ENCODE measurements at places on chromosomes 2 and 18. TPM values are rescaled to one million over a fixed set of nuclear protein-coding genes. Genes with fewer than 3 reads are reported as not detected.

DNA sequence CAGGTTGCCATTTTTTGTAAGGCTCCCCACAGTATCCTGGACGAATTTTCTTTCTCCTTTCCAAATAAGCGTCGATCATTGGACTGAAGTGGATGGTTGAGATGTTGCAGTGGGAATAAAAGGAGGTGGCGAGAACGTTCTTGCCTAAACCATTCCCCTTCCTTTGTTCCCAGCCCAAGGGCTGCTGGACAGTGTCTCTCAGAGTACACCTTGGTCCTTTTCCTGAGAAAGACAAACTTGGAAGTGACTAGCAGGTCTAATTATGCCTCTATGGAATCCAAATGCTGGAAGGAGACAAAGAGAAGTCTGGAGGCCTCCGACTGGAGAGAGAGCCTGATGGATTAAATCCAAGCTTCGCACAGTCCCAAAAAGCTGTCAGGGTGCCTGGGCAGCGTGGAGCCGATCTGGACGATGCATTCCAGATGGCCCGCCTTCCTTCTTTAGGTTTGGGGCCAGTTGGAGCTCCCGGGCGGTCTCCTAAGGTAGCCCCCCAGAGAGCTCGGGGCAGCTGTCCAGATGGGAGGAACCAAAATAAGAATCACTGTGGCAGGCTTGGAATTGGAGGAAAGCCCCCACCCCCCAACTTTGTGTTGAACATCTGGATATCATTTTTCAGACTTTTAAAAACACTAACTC lies 186.8 kb downstream of the TMEM247 start:
- DNase-seq = no peak

Gene ITPRID2
- 149 TPM for total RNA-seq

Gene TACR1
- total RNA-seq = 0.25 TPM

Gene GCA
- total RNA-seq = 31.4 TPM

Gene GPBAR1
- total RNA-seq = 0.37 TPM

GRCh38 chr18:13243363-13243762 lies 24.8 kb downstream of the LDLRAD4 start:
- DNase-seq = no peak

GRCh38 chr18:75109319-75109691 lies 99.6 kb downstream of the PTGR3 start:
- no peak for DNase-seq

Gene RTP5
- not detected for total RNA-seq

DNA sequence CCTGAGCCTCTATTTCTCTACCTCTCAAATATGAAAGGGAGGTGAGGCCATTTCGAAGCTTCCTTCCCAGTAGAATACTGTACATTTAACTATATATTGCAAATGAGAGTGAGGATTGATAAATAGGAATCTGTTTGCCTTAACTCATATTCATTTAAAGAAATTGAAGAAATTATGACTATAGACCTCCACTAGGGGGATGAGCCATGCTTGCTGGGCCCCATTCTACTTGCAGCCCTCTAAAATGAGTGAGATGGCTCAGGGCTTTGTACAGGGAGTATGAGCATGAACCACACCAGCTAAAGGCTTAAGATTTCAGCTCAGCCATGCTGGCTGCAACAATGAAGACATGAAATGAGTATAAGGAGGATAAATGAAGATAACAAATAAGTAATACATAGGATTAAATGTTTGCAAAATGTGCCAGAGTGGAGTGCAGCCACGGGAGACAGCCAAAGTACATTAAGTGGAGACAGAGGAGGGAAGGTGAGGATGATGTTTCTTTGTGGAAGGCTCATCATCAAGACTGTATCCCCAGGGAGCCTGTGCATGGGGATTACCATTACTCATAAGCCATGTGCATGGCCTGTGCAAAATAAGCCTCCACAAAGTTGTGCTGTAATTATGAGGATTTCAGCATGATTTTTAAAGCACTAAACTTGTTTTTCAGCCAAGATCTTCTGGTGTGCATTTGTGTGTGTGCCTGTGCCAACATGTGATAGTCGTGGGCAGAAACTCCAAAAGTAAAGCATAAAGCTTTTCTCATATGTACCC lies 300.8 kb downstream of the CNTNAP5 start:
- DNase-seq = peak; percentile 21

DNA sequence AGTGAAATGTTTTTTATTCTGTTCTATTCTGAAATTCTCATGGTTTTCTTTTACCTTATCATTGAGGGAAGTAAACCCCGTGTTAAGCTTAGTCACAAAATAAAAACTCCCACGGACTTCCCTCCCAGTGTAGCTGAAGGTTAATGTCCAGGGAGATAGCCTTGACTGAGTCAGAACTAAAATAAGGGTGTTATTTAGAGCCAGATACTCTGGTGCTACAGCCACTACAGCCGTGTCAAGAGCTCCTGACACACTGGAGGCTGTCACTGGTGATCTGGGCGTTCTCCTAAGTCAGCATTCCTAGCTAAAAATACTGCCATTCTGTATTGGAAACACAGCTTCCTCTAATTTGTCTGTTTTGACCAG lies 82.0 kb upstream of the RANBP2 start:
- DNase-seq = peak; percentile 89

- no peak for DNase-seq
Measured at GRCh38 chr18:73414598-73414997, 546.8 kb upstream of the NETO1 start.

DNA sequence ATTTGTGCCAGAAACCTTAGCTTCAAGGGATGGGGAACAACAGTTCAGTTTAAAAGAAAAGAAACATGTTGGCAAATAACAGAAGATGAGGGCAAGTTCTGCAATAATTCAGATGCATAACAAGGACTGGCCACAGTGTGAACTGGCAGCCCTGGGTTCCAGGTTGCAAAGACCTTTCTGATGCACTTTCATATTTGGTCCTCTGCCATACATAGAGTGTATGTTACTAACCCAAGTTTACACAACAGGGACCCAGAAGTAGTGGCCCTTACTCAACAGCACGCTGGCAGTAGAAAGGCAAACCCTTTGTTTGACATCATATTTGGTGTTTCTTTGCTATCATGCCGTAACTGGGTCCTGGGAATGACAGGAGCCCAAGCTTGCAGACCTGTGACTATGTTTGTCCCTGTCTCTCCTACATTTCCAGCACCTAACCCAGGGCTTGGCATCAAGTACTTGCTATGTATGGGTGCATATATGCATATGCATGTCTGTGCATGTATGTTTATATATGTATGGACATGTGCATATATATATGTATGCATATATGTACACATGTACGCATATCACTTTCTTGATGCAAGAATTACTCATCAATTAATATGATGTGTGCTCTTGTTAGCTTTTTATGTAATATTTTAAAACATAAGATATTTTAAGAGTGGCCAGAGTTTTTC lies 94.3 kb downstream of the MBP start:
- no peak for DNase-seq

Gene PRLH
- total RNA-seq = not detected

DNA sequence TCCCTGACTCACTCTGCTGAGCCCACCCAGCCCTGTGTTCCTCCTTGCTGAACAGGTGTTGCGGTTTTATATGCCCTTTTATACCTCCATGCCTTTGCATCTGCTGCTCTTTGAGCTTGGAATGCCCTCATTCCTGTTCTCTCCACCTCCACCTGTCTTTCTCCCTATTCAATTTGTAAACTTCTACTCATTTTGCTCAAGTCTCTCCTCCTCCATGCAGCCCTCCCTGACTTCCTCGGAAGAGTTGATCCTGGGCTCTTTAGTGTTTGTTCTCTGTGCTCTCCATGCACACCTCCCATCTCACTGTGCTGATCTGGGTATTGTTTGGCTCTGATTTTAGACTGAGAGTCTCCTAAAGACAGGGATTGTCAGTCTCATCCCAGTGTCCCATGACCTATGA lies 7.2 kb upstream of the OTOF start:
- DNase-seq = no peak

Gene PCARE
- total RNA-seq = not detected

GRCh38 chr2:235949567-235950472 lies 218.4 kb downstream of the GBX2 start:
- DNase-seq = no peak

DNA sequence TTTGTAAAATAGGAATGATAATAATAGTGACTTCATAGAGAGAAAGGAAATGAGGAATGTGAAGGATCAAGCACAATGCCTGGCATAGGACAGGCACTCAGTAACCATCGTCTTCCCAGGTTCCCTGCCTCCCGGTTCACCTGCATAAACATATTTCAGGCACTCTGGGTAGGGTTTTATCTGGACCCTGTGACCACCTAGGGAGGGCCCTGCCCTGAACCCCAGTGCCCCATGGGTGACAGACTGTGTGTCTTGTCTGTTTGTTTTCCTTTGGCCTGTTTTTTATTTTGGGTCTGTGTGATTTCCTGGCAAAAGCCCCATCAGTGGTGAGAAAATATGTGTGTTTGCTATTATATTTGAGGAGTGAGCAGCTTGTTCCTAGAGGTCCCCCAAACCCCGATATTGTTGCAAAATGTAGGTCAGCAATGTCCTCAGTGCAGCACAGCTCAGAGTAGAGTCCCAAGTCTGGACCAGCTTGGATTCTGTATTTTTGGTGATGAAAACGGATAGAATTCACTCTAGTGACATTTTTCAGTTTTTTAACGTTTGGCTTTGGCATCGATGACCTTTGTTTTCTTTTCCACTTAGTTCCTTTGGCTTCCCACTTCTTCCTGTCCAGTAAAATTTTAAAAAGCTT lies 9.6 kb upstream of the NT5C1B start:
- no peak for DNase-seq

DNA sequence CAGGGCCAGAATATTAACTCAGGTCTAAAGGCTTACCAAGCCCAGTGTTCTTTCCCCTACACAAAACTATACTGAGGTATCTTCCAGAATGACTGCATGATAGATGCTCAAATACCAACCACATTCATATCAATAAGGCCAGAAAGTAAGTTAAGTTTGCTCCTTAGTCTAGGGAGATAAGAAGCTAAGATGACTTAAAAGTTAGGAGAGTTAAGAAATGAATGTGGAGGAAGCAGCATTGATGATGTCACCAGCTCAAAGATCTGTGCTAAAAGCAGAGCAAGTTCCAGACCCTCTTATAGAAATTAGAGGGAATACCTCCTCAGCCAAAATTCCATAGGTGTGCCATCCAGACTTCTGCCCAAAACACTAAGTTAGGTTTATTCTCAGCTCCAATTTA lies 6.1 kb downstream of the PPP4R1 start:
- no peak for DNase-seq

Gene WNT10A
- 0.30 TPM for total RNA-seq

Gene TM4SF20
- not detected for total RNA-seq

GRCh38 chr2:216410550-216410949 lies 1.7 kb upstream of the SMARCAL1 start:
- no peak for DNase-seq

Gene FOXD4L1
- total RNA-seq = 0.07 TPM

- no peak for DNase-seq
Measured at GRCh38 chr2:50902365-50902764, 129.6 kb downstream of the NRXN1 start.
